ENCODE measurements at places on chromosomes 11 and 22. TPM values are rescaled to one million over a fixed set of nuclear protein-coding genes. Genes with fewer than 3 reads are reported as not detected.

DLG2 gene
- total RNA-seq, result 71.5 TPM

ZBTB16 gene
- 474 TPM for total RNA-seq

IL17REL gene
- not detected for total RNA-seq

ABTB2 gene
- total RNA-seq, result 10.1 TPM

GNAZ gene
- total RNA-seq, result 2.3 TPM

TSPAN32 gene
- total RNA-seq, result 0.26 TPM

CCDC188 gene
- total RNA-seq, result 0.34 TPM

TESMIN gene
- total RNA-seq, result 2.9 TPM

TMPRSS4 gene
- total RNA-seq, result 2.7 TPM

FGF19 gene
- not detected for total RNA-seq

NEAT1 gene
- 2,041 TPM for total RNA-seq

DNA sequence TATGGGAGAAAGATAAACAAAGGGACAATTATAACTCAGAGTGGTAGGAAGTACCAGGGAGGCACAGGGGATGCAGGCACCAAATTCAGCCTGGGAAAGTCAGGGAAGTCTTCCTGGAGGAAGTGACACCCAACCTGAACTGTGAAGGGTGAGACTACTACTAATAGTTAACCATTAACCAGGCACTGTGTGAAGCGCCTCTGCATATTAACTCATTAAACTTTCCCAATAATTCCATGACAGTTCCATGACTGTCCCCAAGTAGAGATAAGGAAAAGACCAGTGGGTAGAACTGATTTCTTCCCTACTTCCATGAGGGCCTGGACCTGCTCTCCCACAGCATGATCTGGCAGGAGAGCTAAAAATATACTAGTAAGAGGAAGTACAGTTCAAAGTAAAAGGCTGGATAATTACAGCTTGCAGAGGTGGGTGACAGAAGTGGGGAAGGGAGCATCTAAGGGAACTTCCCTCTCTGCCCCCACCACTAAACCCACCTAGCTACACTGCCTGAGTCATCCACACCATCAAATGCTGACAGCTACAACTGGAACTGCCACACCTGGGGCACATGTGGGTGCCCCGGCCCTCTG lies 4.7 kb upstream of the AP1B1 start:
- peak; percentile 20 for DNase-seq
- H3K36me3 ChIP-seq, result no peaks in the 10 kb centered on the region
- H3K27me3 ChIP-seq, result no peaks in the 10 kb centered on the region
- no peak overlapping the region for H3K4me3 ChIP-seq
- no peak overlapping the region for H3K27ac ChIP-seq

DNA sequence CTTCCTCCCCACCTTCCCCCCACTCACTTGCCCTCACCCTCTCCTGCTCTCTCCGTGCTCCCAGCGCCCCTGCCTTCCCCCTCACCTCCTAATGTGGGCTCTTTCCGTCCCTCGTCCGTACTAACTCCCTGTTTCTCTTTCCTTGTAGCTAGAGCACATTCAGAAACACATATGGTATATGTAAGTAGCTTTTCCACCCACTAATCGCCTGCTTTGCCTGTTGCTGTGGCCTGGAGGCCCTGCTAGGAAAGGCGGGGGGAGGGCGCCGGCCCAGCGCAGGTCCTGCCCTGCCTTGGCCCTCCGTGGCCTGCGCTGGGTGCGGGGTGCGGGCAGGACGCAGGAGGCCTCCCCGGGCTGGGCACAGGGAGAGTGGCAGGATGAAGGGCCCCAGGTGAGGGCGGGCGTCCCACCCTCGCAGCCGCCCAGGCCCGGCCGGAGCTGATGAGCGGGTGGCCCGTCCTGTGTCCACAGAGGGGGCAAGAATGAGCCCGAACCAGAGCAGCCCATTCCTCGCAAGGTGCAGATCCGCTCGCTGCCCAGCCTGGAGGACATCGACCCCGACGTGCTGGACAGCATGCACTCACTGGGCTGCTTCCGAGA lies 41.7 kb downstream of the MOB2 start:
- H3K27me3 ChIP-seq, result peaks cover 59% of the 10 kb centered on the region
- peaks cover 10% of the 10 kb centered on the region for H3K4me1 ChIP-seq
- no peak overlapping the region for H3K4me3 ChIP-seq
- no peaks in the 10 kb centered on the region for H3K36me3 ChIP-seq
- H3K27ac ChIP-seq, result no peak overlapping the region

- H3K27me3 ChIP-seq, result no peaks in the 10 kb centered on the region
- no peak overlapping the region for H3K27ac ChIP-seq
- no peak for DNase-seq
Measured at GRCh38 chr11:17781221-17781620, 46.6 kb downstream of the KCNC1 start.

DNA sequence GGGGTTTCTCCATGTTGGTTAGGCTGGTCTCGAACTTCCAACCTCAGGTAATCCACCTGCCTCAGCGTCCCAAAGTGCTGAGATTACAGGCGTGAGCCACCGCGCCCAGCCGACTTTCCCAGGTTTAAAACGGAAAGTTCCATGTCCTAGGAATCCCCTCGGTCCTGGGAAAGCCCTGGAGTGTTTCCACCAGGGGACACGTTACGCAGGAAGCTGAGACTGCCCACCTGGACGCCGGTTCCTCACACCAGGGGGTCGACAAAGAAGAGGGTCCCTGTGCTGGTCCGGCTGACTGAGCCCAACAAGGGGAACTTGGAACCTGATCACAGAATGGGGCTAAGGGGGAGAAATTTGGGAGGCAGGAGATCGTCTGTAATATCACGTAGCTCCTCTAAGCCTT lies 3.5 kb upstream of the B4GALNT4 start:
- no peak overlapping the region for H3K27ac ChIP-seq
- peaks cover 29% of the 10 kb centered on the region for H3K4me1 ChIP-seq
- no peak overlapping the region for H3K4me3 ChIP-seq
- no peak for DNase-seq

GRCh38 chr11:69442012-69442806 lies 39.3 kb upstream of the LINC01488 start:
- DNase-seq, result no peak
- no peak overlapping the region for H3K4me3 ChIP-seq
- no peaks in the 10 kb centered on the region for H3K36me3 ChIP-seq
- peak overlapping the region; percentile 83 for H3K27ac ChIP-seq
- peaks cover 32% of the 10 kb centered on the region for H3K4me1 ChIP-seq
- no peaks in the 10 kb centered on the region for H3K27me3 ChIP-seq

GRCh38 chr11:74844865-74845264 lies 96.2 kb downstream of the RNF169 start:
- no peak overlapping the region for H3K27ac ChIP-seq
- H3K4me1 ChIP-seq, result no peaks in the 10 kb centered on the region
- H3K27me3 ChIP-seq, result no peaks in the 10 kb centered on the region
- H3K4me3 ChIP-seq, result no peak overlapping the region
- peaks cover 74% of the 10 kb centered on the region for H3K36me3 ChIP-seq
- DNase-seq, result no peak

Data from suprapubic skin (tissue), 4 donors.